HCT116 (cell line): ENCODE measurements at places on chromosomes 2 and 18. TPM values are rescaled to one million over a fixed set of nuclear protein-coding genes. Genes with fewer than 3 reads are reported as not detected.

GRCh38 chr2:233712611-233713261 lies at the start of gene UGT1A5:
UGT1A5 (plus strand) TSS chr2:233712907; CDS start chr2:233712992, 85 bp downstream.
- no peak for DNase-seq

DNA sequence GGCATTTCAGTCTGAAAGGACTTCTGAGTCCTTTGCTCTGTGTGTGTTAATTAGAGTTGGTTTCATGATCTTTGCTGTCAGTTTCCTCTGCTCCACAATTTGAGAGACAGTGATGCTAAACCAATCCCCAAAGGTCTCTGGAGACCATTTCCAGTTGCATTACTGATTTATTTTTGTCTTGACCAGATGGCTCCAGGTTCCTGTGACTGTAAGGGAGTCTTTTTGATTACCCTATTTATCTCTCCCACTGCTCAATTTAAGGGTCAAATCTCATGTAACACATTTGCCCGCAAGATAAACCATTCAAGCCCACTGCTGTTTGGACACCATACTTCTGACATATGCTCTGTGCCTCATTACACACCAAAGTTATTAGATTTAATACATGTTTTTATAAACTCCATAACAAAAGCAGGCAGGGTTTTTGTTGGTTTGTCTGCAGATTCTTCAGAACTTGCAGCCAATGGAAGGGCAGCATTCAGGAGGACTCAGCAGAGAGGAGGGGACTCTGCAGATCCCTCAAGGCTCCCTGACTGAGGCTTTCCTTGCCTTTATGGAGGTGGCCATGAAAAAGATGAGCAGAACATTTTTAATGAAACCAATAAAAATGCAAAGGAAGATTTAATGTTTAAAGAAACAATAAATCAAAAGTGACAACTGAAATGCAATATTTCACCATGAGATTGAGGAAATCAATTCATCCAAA lies 889.3 kb upstream of the CELF4 start:
- DNase-seq = no peak

GRCh38 chr18:54710074-54710899 lies 118.0 kb upstream of the RAB27B start:
- no peak for DNase-seq

GRCh38 chr18:69128978-69129377 lies 271.7 kb upstream of the DOK6 start:
- no peak for DNase-seq

DNA sequence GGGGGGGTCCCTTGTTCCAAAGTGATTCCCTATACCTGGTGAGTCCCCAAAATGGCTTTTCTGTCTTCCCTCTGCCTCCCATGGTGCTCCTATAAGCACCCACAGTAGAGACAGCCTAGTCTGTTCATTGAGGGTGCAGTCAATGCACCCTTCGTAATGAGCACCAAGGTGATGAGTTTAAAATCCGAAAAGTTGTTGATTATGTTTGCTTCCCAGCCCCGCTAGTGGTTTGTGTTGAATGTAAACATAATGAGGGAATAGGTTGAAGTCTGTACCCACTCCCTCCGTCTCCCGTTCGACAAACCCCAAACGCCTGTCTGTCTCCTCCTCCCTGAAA lies 2.3 kb downstream of the FOSL2 start:
- DNase-seq = no peak

DNA sequence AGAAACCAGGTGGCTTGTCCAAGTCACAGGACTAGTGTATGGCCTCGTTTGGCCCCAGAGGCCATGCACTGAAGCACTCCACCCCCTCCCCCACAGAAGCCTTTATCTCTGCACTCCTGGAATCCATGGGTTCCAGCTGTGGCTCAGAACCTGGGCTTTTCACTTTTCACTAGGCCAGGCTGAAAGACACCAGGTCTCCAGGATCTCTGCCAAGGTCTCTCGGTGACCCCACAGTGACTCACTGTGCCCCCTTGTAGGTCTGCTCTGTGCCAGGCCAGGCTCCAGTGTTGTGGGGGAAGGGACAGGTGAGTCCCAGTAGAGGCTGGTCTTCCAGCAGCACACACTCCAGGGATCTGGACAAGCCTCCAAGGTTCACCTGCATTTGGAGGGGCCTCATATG lies 31.0 kb upstream of the GLI2 start:
- no peak for DNase-seq

GRCh38 chr2:208358758-208359631 lies 47.6 kb upstream of the PTH2R start:
- DNase-seq = no peak

- DNase-seq = no peak
These were observed 117.7 kb upstream of the TEKT4 start for GRCh38 chr2:94753466-94753998.

DNA sequence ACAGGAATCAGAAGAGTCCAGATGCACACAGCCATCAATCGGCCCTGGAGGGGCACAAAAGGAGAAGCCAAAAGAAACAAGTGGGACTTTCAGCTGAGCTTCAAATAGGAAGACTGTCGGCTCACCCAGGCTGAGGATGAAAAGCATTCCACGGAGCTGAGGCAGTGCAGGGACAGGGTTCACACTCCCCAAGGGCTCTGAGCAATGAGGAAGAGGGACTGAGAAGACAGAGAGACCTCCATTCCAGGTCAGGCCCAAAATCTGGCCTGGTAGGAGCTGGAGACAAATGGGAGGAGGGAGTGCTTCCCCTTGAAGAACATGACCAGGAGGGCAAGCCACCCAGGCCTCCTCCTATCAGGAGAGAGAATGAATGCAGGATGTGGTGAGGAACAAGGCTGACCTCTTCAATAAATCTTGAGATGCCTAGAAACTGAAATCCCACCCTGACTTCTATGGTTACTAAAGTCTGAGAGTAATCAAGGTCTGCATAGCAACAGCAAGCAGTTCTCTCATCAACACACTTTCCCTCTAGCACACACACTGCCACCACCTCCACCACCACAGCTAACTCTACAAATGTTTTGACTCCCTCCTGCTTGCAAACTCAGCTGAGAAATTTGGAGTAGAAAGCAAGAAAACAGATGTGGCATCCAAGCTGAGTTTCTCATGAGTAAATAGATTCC lies 434.4 kb downstream of the TNS1 start:
- DNase-seq = no peak

GRCh38 chr2:111160758-111161157 lies 40.0 kb downstream of the BCL2L11 start:
- no peak for DNase-seq

GRCh38 chr18:48740851-48741485 lies 202.1 kb downstream of the CTIF start:
- DNase-seq = no peak

GRCh38 chr2:44246436-44246835 lies 28.8 kb upstream of the SLC3A1 start:
- no peak for DNase-seq

GRCh38 chr2:58834404-58834803 lies 593.3 kb upstream of the FANCL start:
- no peak for DNase-seq

GRCh38 chr18:14943967-14944636 lies 196.1 kb downstream of the ANKRD30B start:
- DNase-seq = no peak

DNA sequence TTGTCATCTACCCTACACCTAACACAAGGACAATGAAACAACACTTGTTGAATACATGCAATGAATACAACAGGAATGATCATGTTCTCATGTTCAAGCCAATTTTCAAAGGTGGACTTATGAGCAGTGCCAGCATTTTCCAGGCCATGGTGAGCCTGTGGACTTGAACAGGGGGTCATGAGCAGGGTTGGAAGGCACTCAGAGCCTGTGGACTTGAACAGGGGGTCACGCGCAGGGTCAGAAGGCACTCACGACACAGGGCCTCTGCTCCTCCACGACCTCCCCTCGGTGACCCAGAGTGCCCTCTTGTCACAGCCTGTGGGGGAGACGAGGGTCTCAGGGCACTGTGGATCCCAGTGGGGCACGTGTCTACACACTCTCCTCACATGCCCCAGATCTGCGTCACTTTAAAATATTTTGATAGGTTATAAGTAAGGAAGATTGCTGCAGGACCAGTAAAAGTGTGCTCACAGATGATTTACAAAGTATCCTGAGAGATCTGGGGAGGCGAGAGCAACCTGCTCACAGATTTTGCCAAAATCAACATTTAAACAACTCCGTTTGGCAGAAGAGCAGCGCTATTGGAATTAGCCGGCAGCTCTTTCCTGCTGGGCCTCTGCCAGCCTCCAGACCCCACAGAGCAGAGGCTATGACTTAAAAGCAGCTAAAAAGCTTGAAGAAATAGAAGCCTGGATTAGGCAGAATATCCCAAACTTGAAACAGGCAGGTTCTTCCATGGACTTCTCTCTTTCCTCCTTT lies 121.9 kb downstream of the TMEM18 start:
- DNase-seq = no peak

- DNase-seq = no peak
These were observed 15.2 kb downstream of the ARID5A start for GRCh38 chr2:96551605-96552314.

DNA sequence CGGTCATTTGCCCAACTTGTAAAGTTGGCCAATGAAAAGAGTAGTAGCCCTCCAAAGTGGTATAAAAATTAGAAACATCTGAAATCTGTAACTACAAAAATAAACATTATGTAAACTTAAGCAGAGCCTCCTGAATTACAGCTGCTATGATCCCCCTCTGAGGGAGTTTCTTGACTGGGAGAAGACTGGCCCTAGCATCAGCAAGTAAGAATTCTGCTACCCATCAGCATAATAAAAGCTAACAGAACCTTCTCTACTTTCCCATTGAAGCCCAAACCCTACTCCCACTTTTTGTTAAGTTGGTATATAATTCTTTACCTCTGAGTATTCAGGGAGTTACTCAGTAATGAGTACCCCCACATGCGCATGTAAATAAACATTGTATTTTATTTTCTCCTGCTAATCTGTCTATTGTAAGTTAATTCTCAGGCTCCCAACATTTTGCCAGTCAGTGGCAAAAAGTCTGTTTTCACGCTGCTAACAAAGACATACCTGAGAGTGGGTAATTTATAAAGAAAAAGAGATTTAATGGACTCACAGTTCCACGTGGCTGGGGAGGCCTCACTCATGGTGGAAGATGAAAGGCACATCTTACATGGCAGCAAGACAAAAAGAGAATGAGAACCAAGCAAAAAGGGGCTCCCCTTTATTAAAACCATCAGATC lies 71.3 kb downstream of the MYL12B start:
- no peak for DNase-seq

GRCh38 chr2:74101574-74102300 lies 46.0 kb downstream of the BOLA3 start:
- DNase-seq = no peak

- DNase-seq = no peak
These were observed 292.9 kb downstream of the XIRP2 start for GRCh38 chr2:167181134-167181533.

DNA sequence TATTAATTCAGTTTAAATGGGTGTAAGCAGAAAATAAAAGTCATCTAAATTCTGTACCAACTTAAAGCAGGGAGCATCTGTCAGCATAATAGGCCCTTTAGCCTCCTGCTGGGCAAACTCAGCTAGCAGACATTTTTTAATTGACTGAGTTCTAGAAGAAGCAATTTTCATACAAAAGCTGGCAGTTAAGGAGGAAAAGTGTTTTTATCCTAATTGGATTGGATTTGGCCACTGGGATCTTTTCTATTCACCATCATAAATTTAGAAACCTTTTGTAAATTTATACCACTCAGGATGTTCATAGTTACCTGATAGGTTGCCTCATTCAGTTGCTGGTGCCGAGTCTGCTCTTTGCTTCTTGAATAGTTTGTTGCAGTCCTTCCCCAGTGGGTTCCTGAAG lies 262.7 kb upstream of the FSIP2 start:
- no peak for DNase-seq

DNA sequence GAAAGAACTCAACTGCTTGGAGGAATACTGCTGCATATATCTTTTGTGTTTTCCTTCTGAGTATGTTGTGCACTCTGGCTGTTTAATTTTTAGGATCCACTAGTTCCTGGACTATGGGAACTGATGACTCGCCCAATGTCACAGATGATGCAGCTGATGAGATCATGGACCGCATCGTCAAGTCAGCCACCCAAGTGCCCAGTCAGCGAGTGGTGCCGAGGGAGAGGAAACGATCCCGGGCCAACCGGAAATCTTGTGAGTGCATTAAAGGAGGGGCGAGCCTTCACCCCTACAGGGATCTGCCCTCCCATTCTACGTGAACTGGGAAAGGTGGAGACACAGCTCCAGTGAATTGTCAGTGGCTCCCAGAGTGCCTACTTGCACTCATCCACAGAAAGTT lies 59.6 kb downstream of the TPGS2 start:
- no peak for DNase-seq

DNA sequence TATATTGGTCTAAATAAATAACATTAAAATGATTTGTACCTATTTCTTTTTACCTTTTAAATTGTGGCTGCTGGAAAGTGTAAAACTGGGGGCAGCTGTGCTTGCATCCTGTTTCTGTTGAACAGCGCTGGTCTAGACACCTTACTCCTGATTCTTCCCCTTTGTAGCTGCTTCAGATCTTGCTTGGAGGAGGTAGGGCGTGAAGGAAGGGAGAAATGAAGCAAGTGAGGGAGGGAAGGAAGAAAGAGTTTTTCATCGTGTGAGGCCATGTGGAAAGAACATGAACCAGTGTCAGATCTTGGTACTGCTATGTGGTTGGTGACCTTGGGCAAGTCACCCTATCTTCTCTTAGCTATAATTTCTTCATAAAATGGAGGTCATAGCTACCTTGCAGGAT lies 89.0 kb upstream of the SEC11C start:
- no peak for DNase-seq

- DNase-seq = no peak
These were observed 81.5 kb upstream of the ODC1 start for GRCh38 chr2:10529611-10530010.

DNA sequence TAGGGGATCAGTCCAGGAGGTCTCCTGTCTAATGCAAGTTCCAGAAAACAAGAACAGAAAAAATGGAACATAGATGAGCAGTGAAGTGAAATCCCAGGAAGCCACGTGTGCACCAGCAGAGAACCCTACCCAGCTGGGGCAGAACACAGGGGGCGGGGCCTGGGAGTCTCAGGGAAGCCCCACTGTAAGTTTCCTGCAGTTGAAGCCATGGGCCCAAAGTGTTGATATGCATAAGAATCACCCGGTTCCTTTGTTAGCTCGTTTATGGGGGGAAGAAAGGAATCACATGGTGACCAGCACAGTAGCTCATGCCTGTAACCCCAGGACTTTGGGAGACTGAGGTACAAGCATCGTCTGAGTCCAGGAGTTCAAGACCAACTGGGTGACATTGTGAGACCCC lies 131.3 kb downstream of the INO80D start:
- no peak for DNase-seq

SF3B6 gene
- total RNA-seq = 129 TPM

ABI2 gene
- total RNA-seq = 75.6 TPM

C2orf80 gene
- not detected for total RNA-seq

EXOC6B gene
- total RNA-seq = 25.4 TPM

SGPP2 gene
- total RNA-seq = 1.6 TPM

IL37 gene
- not detected for total RNA-seq

FZD7 gene
- 14.6 TPM for total RNA-seq

NTSR2 gene
- total RNA-seq = not detected

PROM2 gene
- total RNA-seq = 11.9 TPM

GPD2 gene
- 80.7 TPM for total RNA-seq

SMAD4 gene
- total RNA-seq = 96.3 TPM

RAB27B gene
- 2.2 TPM for total RNA-seq

NPHP1 gene
- 4.7 TPM for total RNA-seq
